NK-92 treated with Interleukin-12 subunit alpha and Interleukin-12 subunit beta, amount 100 ng/mL, for 24 hours (cell line): ENCODE measurements at places on chromosomes 4 and X.

- no peak for DNase-seq
Observed at GRCh38 chr4:168837922-168838321, 172.1 kb downstream of the CBR4 start.

DNA sequence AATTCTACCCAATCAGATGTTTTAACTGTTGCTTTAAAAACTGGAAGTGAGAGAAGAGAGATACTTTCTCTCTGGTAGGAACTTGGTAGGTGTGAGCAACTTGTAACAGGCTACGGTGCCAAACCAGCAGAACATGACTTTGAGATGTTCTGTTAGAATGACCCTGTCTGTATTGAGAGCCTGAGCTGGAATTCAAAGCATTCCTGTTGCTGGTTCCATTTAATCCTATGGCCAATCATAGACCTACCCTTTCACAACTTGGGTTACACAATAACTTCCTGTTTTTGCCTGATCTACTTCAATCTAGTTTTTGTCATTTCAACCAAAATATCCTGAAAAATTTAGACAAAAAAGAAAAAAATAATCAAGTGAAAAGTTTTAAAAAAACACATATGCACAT lies 1.7 kb upstream of the PRRG1 start:
- DNase-seq: no peak

DNA sequence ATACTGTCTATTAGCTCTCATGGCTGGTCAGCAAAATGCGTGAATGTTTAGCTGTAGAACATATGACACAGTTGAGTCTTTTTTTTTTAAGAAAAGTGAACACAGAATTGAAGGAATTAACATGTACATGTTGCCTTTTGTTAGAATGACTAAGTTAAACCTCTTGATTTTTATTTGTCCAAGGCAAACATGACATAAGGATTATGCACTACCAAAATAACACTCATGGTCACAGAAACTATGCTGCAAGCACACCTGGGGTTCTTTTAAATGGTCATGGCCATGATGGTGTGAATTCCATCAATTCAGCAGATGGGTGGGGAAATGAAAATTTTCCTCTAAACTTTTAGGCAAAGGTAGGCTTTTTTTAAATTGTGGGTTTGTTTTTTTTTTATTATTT lies 80.1 kb upstream of the CXCL13 start:
- no peak for DNase-seq

DNA sequence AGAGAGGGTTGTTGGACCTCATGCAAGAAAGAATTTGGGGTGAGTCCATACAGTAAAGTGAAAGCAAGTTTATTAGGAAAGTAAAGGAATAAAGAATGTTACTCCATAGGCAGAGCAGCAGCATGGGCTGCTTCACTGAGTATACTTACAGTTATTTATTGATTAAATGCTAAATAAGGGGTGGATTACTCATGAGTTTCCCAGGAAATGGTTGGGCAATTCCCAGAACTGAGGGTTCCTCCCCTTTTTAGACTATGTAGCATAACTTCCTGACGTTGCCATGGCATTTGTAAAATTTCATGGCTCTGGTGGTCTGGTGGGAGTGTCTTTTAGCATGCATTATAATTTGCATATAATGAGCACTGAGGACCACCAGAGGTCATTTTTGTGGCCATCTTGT lies 16.7 kb downstream of the PPP4R3C start:
- DNase-seq: no peak

GRCh38 chr4:79621061-79621460 lies 213.0 kb upstream of the GK2 start:
- DNase-seq: no peak

DNA sequence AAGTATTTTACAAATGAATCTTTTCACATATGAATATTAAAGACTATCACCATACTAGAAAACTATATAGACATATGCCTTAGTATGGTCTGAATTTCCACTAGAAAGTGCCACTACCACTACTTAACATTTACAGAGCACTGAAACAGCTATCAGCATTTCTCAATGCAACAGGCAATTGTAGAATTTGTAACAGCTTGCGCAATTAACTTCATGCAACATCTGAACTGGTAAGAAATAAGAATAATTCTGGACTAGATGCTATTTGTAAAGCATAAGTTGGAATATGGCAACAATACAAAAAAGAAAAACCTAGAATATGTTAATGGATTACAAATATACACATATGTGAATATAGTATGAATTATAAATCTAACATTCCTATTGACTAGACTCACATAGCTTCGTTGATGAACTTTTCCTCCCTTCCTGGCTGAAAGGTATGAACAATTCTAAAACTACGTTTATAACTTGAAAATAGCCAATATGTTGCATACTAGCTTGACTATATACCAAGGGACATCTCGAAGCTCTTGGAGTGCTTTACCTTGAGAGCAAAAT lies 82.0 kb downstream of the ATP8A1 start:
- DNase-seq: no peak

- no peak for DNase-seq
Observed at GRCh38 chrX:21933077-21933476, 7.4 kb upstream of the SMS start.

GRCh38 chr4:20337261-20337664 lies 85.6 kb downstream of the SLIT2 start:
- no peak for DNase-seq

DNA sequence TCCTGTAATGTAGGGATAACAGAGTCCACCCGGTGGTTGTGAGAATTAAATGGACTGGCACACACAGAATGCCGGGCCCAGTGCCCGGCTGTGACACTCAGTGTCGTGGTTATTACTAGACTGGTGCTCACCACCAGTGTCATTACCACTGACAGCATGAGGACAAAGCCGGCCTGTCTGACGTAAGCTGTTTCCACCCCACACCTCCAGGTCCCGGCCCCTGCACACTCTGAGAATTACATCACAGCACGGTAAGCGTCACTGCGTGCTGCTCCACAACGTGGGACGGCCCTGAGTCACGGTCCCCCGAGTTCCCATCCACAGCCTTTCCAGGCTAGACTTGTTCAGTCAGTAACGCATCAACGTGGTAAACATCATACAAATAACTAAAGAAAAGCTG lies 22.9 kb downstream of the FAT1 start:
- DNase-seq: no peak

DNA sequence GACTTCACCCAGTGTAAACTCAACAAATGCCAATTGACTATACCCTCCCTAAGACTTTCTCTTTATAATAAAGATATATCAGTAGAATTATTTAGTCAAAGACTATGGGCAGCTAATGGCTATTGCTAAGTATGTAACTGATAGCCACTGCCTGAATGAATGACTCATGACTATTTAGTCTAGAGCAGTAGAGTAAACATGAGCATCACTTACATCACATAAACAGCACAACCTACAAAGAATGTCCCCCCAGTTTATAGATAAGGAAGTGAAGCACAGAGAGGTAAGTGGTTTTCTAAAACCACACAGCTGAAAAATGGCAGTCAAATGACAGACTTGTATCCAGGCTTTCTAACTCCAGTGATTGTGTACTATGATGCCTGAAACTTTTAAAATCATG lies 507.0 kb downstream of the PPARGC1A start:
- DNase-seq: no peak

- DNase-seq: no peak
Observed at GRCh38 chrX:72110051-72110875, 21.5 kb downstream of the RTL5 start.

GRCh38 chr4:120864969-120865368 lies 57.6 kb downstream of the PRDM5 start:
- DNase-seq: no peak

GRCh38 chr4:5452156-5452555 lies 256.2 kb downstream of the EVC2 start:
- no peak for DNase-seq

DNA sequence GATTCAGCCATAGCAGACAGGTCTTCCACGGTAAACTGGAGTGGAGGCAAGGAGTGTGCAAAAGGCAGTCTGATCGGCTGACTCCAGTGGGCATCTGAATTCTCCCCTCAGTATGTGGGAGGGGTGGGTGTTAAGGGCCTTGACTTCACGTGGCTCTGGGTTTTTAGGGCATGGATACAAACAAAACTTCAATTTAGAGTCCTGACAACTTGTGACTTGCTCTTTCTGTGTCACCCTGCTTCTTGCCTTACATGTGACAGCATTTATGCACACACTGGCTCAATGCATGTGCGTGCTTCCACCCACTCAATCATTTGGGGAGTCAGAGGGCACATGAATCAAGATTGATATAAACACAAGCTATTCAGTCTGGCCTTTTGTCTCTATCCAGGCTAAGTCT lies 17.5 kb downstream of the PLP1 start:
- DNase-seq: no peak

GRCh38 chr4:169615467-169616106 lies 3.2 kb upstream of the NEK1 start:
- no peak for DNase-seq

DNA sequence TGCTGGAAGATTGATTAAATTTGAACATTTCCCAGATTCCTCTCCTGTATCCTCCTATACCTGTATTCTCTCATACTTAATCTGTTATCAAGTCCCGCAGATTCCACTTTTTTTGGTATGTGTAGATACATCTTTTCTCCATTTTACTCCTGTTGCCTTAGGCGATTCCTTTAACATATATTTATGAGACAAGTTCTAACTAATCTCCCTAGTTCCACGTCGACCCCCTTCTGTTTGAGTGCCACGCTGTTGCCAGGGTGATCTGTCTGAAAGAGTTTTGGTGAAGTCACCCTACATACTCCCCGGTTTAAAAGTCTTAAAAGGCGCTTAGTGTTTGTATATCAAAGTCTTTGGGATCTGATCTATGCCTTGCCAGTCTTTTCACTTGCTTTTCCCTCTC lies 2.4 kb downstream of the HNRNPH2 start:
- DNase-seq: no peak

DNA sequence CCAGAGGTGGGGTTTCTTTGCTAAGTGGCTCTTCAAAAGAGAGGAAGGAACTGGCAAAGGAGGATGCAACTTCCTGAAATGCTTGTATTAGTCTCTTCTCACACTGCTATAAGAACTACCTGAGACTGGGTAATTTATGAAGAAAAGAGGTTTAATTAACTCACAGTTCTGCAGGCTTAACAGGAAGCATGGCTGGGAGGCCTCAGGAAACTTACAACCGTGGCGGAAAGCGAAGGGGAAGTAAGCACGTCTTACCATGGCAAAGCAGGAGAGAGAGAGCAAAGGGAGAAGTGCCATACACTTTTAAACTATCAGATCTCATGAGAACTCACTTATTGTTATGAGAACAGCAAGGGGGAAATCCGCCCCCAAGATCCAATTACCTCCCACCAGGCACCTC lies 505.7 kb downstream of the ZNF674 start:
- no peak for DNase-seq

- no peak for DNase-seq
Observed at GRCh38 chr4:25182937-25183336, 22.7 kb upstream of the SEPSECS start.

- DNase-seq: no peak
Observed at GRCh38 chrX:42420426-42420825, 357.5 kb downstream of the PPP1R2C start.

GRCh38 chrX:17527135-17527701 lies 152.2 kb downstream of the NHS start:
- DNase-seq: no peak
